ENCODE measurements at places on chromosomes 7 and 10. TPM values are rescaled to one million over a fixed set of nuclear protein-coding genes. Genes with fewer than 3 reads are reported as not detected.

DNA sequence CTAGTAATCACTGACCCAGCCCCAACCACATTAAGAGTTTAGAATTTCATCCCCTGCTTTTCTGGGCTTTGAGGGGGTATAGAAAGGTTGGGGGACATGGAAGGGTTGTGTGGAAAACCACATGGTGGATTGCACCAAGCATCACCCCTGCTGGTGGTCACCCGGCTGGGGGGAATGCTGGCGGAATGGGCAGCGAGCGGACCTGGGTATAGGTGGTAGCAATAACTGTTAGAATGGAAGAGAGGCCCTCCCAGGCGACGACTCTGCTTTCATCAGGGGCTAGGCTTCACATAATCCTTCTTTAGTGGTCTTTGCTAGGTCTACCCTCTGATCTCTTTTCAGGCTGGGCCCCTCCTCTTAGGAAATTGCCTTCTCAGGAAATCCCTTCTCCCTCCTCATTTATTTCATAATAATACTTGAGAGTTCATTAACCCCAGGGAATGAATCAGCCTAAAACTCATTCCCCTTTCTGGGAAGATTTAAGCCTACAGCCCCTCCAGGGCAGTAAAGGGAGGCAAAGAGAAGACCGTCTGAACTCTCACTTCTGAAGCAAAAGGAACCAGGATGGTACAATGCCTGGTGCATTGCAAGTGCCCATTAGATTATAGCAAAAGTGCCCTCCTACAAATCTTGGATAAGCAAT lies 90.7 kb upstream of the LEP start:
- H3K36me3 ChIP-seq = no peaks in the 10 kb centered on the region
- H3K4me3 ChIP-seq = no peak overlapping the region
- no peak overlapping the region for H3K27ac ChIP-seq
- peaks cover 38% of the 10 kb centered on the region for H3K27me3 ChIP-seq
- no peaks in the 10 kb centered on the region for H3K4me1 ChIP-seq

GRCh38 chr7:151309311-151309710 lies 32.3 kb upstream of the NUB1 start:
- no peaks in the 10 kb centered on the region for H3K4me1 ChIP-seq
- H3K27me3 ChIP-seq = no peaks in the 10 kb centered on the region
- peak; percentile 74 for DNase-seq

- H3K4me1 ChIP-seq = no peaks in the 10 kb centered on the region
- H3K27me3 ChIP-seq = no peaks in the 10 kb centered on the region
- H3K36me3 ChIP-seq = no peaks in the 10 kb centered on the region
- no peak overlapping the region for H3K27ac ChIP-seq
Observed at GRCh38 chr10:2944788-2945187, 122.6 kb upstream of the PFKP start.

GRCh38 chr10:7563368-7563767 lies 103.4 kb downstream of the ITIH5 start:
- H3K27ac ChIP-seq = no peak overlapping the region
- no peaks in the 10 kb centered on the region for H3K36me3 ChIP-seq
- H3K4me1 ChIP-seq = peaks cover 4% of the 10 kb centered on the region
- H3K27me3 ChIP-seq = no peaks in the 10 kb centered on the region
- no peak overlapping the region for H3K4me3 ChIP-seq

GRCh38 chr10:85851325-85851724 lies 515.3 kb downstream of the GRID1 start:
- H3K27ac ChIP-seq = no peak overlapping the region
- H3K27me3 ChIP-seq = no peaks in the 10 kb centered on the region

DNA sequence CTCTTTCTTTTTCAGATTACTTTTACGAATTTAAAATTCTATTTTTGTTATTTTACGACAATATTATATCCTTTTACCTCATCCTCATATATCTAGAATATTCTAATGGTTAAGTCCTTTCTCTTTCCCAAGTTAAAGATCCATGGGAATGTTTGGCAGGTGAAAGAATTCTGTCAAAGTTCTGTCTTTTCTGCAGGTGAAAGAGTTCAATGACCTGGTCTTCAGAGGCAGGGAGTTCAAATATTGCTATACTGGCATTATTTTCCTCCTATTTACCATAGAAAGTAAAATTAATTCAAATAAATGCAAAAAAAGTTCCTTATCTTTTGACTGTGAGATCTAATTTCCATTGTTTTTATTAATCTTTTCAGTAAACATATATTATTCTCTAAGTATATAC lies 194.3 kb downstream of the ARL4A start:
- no peaks in the 10 kb centered on the region for H3K36me3 ChIP-seq
- no peak overlapping the region for H3K27ac ChIP-seq
- H3K4me1 ChIP-seq = no peaks in the 10 kb centered on the region
- no peak overlapping the region for H3K4me3 ChIP-seq

GRCh38 chr10:74187237-74187636 lies 36.2 kb downstream of the ADK start:
- no peak overlapping the region for H3K4me3 ChIP-seq
- H3K27me3 ChIP-seq = no peaks in the 10 kb centered on the region
- H3K27ac ChIP-seq = no peak overlapping the region

The CFAP69 gene
- total RNA-seq = 19.2 TPM

The PDZD7 gene
- 1.3 TPM for total RNA-seq

The FGFBP3 gene
- 14.2 TPM for total RNA-seq

The MGMT gene
- total RNA-seq = 19.1 TPM
